ENCODE measurements at places on chromosomes 7 and 10. TPM values are rescaled to one million over a fixed set of nuclear protein-coding genes. Genes with fewer than 3 reads are reported as not detected.

DNA sequence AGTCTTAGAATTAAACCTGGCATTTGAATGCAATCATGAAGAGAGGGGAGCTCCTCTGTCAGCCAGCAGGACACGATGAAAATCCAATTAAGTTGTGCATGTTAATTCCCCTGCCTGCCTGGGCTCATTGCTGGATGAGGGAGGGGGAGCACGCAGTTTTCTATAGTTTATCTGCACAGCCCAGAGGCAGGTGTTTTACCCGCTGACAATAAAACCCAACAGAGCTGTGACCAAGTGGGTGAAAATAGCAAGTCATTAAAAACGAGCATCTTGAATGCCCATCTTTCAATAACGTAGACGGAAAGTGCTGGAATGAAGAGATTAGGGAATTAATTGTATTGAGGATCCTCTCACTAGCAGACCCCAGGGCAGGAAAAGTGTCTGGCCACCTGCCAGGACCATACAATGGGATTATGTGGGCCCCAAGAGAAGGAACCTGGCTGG is 100.1 kb upstream of the FAM20C start:
- DNase-seq, result no peak
- H3K4me1 ChIP-seq, result peaks cover 24% of the 10 kb centered on the region
- H3K27ac ChIP-seq, result no peak overlapping the region

- H3K4me1 ChIP-seq, result no peaks in the 10 kb centered on the region
- H3K27ac ChIP-seq, result no peak overlapping the region
- peaks cover 27% of the 10 kb centered on the region for H3K36me3 ChIP-seq
- DNase-seq, result no peak
These were observed 21.0 kb downstream of the PPA1 start for GRCh38 chr10:70212277-70212676.

GRCh38 chr10:26365681-26366358 is 72.3 kb upstream of the APBB1IP start:
- no peak overlapping the region for H3K4me3 ChIP-seq
- no peak overlapping the region for H3K27ac ChIP-seq
- DNase-seq, result no peak
- H3K4me1 ChIP-seq, result no peaks in the 10 kb centered on the region
- H3K27me3 ChIP-seq, result no peaks in the 10 kb centered on the region

DNA sequence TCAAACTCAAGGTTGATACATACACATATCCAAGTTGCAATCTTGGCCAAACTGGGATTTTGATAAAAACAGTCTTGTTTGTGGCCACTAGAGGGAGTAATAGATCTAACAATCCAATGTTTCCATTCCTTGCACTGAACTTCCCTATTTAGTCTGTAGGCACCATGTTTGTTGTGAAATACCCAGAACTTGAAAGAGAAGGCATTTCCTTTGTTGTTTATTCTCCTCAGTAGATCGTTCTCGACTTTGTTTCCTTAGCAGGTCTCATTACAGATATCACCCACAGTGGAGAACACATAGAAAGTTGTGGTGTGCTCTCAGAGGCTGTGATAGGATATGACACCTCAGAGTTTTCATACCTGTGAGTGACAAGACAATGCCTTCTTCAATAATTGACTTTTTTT is 70.3 kb upstream of the MXI1 start:
- peak; percentile 24 for DNase-seq
- H3K27me3 ChIP-seq, result no peaks in the 10 kb centered on the region
- peaks cover 11% of the 10 kb centered on the region for H3K36me3 ChIP-seq
- peaks cover 16% of the 10 kb centered on the region for H3K4me1 ChIP-seq
- no peak overlapping the region for H3K4me3 ChIP-seq

DNA sequence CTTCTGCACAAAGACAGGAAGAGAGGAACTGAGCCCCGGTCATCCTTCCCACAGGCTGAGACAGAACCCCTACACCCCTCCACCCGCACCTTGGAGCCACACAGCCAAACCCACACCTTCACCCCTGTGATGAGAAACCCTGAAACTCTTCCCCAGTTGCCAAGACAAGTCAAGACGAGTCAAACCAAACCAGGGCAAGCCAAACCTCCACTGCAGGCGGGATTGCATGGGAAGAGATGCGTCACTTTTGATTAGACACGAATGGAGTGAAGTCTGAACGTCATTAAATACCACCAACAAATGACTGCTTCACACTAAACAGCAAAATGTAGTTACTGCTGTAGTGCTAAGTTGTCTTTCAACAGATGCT is 73.8 kb downstream of the PRPF18 start:
- H3K27ac ChIP-seq, result peak overlapping the region; percentile 83
- H3K36me3 ChIP-seq, result peaks cover 95% of the 10 kb centered on the region
- no peaks in the 10 kb centered on the region for H3K27me3 ChIP-seq
- H3K4me1 ChIP-seq, result peaks cover 36% of the 10 kb centered on the region

DNA sequence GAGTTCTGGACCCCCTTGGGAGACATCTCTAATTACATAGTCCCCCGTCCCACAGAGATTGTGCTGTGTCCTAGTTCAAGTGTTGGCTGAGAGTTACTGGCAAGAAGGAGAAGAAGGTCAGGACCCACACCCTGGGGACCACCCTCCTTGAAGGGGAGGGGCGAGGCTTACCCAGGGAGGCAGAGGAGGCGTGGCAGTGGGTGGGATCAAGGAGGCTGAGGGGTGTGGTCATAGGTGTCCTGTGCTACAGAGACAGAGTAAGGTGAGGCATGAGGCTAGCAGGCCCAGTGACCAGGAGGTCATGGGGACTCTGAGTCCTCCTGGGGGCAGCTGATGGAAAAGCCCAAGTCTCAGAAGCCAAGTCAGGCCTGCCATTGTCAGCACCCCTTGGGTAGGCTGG is 29.4 kb upstream of the ADCYAP1R1 start:
- no peak overlapping the region for H3K4me3 ChIP-seq
- no peak overlapping the region for H3K27ac ChIP-seq
- no peak for DNase-seq
- no peaks in the 10 kb centered on the region for H3K27me3 ChIP-seq
- no peaks in the 10 kb centered on the region for H3K36me3 ChIP-seq
- peaks cover 3% of the 10 kb centered on the region for H3K4me1 ChIP-seq

DNA sequence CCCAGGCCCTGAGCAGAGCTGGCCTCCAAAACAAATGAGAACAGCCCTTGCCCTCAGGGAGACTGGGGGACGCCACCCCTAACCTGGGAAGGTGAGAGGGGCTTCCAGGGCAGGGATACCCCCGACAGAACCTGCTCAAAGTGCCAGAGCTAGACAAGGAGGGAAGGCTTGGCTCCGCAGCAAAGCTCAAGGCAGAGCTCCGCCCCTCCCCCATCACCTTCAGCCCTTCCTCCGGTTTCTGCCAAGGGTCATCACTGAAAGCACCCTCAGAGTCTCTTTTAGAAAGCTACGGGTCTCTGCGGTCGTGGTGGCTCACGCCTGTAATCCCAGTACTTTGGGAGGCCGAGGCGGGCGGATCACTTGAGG is 73.4 kb upstream of the CUX1 start:
- no peak overlapping the region for H3K27ac ChIP-seq
- H3K36me3 ChIP-seq, result no peaks in the 10 kb centered on the region
- no peak for DNase-seq
- H3K4me3 ChIP-seq, result peak overlapping the region; percentile 52
- peaks cover 29% of the 10 kb centered on the region for H3K27me3 ChIP-seq

DNA sequence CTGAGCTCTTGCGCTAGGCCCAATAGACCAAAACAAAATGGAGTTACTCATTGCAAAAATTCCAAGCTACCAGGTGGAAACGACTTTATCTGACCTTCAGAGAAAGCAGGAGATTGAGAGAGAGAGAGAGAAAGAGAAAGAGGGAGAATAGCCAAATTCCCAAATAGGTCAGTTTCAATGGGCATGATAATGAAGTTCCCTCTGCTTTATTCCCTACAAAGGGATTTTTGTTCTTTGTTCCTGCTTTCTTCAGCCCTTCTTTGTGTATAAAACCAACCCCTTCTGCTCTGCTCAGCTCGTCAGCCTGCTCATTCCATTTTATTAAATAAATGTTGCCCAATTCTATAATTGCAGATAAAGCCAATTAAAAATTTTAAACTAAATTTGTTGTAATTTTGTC is 45.0 kb upstream of the GPR37 start:
- no peaks in the 10 kb centered on the region for H3K4me1 ChIP-seq
- no peak overlapping the region for H3K27ac ChIP-seq
- no peak overlapping the region for H3K4me3 ChIP-seq
- no peak for DNase-seq
- H3K27me3 ChIP-seq, result no peaks in the 10 kb centered on the region

Gene NUTM2B
- 0.83 TPM for total RNA-seq

Gene SLC26A5
- total RNA-seq, result under 0.01 TPM

Measured in esophagus muscularis mucosa (tissue), 4 donors.